ENCODE measurements at places on chromosomes 16 and 17.

DNA sequence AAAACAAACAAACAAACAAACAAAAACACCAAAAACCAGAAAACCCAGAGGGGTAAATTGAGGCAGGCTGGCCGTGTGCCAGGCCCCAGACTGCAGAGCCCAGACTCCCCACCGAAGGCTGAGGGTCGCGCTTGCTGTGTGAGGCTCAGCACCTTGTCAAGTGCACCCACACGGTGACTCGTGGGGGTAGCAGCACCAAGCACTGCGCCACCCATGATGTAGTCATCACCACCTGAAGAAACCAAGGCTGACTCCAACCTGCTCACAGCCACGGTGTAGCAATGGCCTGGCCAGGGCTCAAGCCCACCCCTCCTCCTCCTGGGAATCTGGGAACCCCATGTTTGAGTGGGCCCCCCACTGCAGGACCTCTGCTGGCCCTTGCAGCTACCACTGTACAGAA, 11.9 kb downstream of the MCRIP1 start:
- no peak for DNase-seq

DNA sequence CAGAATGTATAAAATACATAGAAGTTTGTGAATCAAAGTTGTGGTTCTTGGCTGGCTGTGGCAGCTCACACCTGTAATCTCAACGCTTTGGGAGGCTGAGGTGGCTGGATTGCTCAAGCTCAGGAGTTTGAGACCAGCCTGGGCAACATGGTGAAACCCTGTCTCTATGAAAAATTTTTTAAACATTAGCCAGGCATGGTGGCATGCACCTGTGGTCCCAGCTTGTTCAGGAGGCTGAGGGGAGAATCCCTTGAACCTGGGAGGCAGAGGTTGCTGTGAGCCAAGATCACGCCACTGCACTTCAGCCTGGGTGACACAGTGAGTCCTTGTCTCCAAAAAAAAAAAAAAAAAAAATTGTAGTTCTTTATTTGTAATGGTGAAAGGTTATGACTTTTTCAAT, 13.8 kb upstream of the APPBP2 start:
- no peak for DNase-seq

DNA sequence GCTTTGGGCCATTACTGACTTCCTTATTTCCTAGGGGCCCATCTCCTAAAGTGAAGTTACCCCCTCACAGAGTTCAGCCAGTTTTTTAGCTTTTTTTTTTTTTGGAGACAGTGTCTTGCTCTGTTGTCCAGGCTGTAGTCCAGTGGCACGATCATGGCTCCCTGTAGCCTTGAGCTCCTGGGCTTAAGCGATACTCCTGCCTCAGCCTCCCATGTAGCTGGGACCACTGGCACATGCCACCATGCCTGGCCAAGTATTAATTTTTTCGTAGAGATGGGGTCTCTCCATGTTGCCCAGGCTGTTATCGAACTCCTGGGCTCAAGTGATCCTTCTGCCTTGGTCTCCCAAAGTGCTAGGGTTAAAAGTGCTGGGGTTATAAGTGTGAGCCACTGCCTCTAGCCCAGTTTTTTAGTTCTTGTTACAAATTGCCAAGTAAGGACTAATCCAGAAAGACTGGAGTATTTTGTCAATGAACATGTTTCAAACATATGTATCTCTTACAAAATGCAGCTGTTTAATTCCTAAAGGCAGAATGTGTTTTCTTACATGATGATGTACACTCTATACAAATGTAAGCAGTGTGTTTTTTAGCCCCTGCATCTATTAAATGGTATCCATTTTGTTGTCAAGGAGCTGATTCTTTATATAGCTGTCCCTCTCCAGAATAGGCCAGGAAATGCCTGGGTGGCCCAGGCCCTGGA, 49.1 kb upstream of the IL34 start:
- no peak for DNase-seq

DNA sequence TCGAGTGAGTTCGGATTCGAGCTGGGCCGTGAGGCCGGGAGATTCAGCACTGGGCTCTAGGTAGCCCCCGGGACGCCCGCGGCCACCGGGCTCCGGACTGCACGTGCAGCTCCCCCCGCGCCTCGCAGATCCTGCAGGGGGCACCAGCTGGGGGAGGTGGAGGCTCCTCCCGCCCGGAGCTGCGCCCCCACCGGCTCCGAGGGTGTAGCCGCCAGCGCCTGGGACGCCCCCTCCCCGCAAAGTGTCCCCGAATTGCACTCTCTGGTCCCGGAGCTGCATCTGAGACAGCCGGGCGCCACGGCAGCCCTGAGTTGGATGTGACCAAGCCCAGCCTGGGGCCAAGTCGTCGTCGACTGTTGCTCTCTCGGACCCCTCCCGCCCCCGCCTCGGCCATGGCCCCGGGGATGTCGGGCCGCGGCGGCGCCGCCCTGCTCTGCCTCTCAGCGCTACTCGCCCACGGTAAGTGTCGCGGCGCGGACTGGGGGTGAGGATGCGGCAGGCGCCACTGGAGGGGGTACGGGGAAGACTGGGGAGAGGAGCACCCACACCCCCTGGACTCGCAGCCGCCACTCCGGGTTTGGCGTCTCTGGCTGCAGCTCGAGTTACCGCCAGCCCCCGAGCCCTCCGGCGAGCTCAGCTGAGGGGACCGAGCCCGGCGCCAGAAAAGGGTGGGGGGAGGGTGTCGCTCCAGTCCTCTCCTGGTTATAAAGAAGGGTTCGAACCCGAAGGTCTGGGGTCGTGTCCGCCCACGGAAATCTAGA, 1.5 kb downstream of the TMEM132E start:
- peak; percentile 7 for DNase-seq

- DNase-seq = no peak
Observed at GRCh38 chr16:800834-801511, 439 bp upstream of the GNG13 start.

DNA sequence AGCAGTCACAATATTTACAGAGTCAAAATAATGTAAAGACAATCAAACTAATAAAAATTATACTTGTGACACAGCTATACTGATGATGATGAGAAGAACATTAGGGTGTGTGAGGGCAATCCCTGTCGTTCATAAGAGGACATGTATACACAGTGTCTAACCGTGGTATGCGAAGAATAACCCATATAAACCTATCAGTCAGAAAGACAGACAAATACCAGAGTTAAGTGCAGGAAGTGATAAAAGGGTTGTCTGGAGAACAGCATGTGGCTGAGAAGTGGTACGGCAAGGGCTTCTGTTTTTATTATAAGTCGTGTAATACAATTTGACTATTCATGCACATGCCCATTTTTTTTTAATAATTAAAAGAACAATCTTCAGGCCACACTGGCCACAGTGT, 46.7 kb downstream of the LMF1 start:
- no peak for DNase-seq

DNA sequence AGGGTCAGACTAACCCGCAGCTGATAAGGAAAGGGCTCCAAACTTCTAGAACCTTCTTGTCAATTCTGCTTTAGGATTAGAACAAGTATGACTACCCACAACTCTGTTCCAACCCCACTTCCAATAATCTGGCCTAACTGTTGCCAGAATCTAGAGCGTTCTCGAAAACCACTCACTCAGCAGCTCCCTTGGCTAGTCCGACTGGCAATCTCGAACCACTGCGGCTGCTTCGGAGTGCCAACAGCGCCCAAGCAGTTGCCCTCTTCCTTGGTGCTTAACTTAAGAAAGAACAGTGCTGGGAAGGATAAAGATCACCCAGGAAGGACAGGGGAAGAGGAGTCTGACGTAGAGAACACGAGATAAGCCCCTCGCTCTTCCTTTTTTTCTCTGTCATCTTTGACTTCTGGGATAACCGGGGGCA, 818 bp downstream of the DNAJC7 start:
- DNase-seq = peak; percentile 50

DNA sequence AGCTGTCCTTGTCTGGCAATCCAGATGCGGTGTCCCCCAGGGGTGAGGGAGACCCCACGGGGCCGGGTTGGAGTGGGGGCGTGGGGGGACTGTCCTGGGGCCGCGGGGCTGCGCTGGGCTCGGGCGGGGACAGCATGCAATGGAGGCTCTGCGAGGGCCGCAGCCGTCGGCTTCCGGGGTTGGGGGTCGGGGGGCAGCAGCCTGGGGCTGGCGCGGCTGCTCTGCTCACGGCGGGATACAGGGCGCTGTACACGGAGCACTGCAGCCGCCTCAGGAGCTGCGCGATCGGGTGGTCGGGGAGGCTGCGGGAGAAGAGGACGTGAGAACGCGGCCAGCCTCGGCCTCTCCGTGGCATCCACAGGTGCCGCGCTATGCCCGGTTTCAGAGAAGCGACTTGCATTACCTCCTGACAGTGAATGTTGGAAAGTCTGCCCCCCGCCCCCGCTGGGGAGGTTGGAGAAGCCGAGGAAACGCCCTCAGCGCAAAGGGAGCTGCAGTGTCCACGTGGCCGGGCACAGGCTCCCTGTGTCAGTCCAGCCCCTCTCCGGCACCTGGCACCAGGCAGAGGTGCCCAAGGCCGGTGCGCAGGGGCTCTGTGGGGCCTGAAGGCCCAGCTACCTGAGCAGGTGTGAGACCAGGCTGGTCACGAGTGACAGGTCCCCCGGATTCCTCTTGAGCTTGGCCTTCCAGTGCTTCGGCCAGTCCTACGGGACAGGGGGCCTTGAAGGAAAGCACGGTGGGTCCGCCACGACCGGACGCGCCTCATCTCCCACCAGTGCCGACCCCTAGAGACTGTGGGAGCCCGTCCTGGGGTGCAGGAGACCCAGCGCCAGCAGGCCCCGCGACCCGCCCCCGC, 9.4 kb upstream of the SPATA2L start:
- DNase-seq = no peak

DNA sequence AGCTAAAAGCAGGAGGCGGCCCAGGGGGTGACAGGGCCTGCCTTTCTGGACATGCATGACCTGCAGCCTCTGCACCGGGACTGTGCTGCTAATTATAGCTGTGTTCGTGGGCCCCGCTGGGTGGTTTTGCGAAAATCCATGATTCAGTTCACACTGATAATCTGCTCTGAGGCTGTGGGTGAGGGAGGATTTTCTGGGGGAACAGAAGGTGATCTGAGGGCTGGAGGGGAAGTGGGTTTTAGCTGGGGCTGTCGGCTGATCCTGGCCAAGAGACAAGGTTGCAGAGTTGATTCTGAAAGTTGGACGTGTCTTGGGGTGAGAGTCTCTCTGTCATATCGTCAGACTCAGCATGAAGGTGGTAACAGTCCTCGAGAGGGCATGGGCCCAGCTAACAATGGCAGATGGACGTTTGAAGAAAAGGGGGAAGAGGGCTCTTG, 187.5 kb upstream of the ZNF469 start:
- DNase-seq = no peak

GRCh38 chr17:79778504-79779083, 646 bp downstream of the CBX2 start:
- no peak for DNase-seq

DNA sequence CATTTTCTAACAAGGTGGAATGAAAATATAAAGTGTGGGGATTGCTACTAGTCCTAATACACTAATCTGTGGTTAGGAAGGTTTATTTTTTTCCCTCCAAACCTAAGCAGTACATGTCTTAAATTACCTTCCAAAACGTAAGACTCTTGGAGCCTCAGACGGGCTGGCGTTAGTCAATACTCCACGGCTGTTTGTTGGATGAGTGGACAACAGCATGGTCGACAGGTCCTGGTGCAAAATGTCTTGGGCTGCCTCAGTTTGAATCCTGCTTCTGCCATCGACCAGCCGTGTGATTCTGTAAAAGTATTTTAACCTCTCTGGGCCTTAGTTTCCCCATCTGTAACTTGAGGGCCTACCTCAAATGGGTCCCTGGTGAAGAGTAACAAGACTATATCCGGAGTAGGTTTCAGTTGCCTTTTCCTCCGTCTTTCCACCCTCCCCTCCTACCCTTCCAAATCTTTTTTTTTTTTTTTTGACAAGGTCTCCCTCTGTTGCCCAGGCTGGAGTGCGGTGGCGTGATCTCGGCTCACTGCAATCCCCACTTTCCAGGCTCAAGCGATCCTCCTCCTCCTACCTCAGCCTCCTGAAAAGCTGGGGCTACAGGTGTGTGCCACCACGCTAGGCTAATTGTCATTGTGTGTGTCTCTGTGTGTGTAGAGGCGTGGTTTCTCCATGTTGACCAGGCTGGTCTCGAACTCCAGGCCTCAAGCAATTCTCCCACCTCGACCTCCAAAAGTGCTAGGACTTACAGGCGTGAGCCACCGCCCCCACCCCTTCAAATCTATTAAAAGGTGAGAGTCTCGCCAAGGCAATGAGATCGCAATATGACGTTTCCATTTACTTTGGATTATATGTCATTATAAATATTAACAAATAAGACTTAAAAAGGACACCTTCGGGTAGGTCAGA, 5.8 kb downstream of the SCGB1C2 start:
- DNase-seq = no peak

DNA sequence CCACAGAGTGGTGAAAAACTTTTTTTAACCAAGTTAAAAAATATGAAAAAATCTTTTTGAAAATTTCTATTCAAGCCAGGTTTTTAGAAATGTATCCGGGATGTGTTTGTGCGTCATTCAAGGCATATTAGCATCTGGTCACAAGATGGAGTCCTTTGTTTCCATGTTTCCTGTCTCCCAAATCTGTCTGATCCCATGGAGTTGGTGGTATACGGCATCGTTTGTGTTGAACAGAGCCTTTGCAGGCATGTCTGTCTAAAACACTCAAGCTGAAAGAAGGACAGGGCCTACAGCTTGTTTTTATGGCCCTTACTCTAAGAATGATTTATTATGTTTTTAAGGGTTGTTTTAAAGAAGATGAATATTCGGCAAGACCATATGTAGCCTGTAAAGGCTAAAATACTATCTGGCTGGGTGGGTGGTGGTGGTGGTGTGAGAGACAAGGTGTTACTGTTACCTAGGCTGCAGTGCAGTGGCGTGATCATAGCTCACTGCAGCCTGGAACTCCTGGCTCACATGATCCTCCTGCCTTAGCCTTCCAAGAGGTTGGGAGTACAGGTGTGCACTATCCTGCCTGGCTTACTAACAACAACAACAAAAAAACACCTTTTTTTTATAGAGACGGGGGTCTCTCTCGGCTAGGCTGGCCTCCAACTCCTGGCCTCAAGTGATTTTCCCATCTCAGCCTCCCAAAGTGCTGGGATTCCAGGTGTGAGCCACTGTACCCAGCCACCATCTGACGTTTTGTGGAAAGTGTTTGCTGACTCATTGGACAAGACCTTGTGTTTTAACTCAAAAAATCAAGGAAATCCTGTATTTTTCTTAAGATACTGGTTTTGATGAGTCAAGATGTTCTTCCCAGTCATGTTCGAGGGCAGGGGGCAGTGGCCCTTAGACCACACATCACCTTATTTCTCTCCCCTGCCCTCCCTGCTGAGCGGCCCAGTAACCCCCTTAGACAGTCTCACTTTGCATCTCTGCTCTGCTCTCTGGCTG, 52.2 kb downstream of the NDE1 start:
- peak; percentile 51 for DNase-seq

DNA sequence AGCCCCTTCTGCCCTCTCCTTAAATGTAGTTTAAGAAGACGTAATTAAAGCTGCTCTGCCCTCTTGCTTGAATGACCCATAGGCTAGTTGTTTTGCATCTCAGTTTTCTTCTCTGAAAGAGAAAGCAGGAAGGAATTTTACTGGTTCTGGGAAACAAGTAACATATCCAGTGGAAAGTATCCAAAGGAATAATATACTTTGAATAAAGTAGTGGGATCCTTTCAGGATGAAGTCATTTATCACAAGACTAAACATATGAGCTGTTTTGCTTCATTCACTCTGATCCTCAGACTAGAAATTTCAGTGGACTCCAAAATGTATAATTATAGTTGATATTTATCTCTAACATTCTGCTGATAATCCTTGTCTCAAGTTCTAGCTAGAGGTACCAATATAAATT, 1297.6 kb upstream of the GOT2 start:
- DNase-seq = no peak

- no peak for DNase-seq
Observed at GRCh38 chr16:58307583-58308312, 12.9 kb upstream of the PRSS54 start.

- no peak for DNase-seq
Observed at GRCh38 chr17:5588584-5588983, 4.3 kb upstream of the NLRP1 start.

GRCh38 chr16:9862327-9862726, 319.9 kb downstream of the GRIN2A start:
- no peak for DNase-seq

All from foreskin fibroblast (primary cell).